ENCODE measurements at places on chromosomes 7 and 10.
A peak's percentile ranks its signal among the peaks of the same experiment; 100 is the strongest.

GRCh38 chr7:35596061-35596460 is 98.9 kb downstream of the HERPUD2 start:
- DNase-seq: no peak

DNA sequence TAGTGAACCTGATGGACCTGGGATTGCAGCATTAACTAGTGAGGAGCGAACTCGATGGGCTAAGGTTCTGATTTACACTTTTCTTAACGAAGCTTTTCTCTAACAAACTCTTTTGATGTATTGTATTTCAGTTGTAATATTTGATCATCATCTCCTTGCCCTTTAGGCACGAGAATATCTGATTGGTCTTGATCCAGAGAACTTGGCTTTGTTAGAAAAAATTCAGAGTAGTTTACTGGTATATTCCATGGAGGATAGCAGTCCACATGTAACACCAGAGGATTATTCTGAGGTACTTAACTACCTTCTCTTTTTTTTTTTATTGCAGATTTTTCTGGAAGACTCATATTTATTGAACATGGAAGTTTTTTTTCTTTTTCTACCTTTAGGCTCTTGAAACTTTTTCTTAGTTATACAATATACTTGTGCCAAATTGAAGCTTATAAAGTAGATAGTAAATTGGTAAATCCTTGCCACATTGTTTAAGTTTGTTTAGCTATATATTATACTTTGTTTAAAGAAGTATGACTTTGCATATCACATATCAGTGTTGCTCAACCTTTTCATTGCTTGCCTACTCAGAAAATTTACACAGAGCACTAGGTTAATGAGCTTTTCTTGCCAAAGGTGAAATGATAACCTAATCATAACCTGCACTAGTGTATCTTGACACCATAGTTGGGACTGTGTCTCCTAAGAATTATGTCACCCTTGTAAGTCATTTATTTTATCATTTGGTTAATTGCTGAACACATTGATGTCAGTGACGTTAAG is 30.4 kb downstream of the CROT start:
- no peak for DNase-seq

DNA sequence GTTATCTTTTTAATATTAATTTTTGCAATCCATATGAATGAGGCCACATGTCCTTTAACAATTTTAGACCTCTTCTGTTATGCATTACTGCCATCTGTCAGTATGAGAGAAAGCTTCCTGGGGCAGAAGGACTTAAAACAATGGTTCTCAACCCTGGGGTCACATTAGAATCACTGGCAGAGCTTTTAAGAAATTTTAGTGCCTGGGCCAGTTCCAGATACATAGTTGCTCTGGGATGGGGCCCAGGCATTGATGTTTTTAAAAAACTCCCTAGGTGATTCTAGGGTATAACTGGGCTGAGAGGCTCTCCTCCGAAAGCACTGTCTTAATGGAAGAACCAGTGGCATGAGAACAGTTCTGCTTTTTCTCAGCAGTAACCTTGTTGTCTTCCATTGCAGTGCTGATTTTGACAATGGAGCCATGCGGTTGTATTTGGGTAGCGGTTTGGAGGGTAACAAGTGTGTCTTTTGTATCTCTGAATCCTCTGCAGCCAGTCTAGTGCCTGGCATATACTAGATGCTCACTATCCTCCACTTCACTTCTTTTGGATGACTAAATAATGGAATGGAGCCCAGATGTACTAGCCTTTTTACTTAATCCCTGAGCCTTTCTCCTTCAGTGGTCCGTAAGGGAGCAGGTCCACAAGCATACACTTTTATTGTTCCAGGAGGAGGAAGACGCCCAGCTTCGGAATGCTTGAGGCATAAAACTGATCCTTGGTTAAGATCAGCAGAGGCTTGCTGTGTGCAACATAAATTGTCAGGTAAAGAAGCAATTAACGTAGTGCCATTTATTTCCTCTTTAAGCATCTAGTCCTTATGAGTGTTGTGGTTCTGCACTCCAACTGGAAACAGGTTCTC is 227.1 kb downstream of the AUTS2 start:
- DNase-seq: no peak

- peak; percentile 4 for DNase-seq
Measured at GRCh38 chr10:67607472-67607871, 88.5 kb downstream of the CTNNA3 start.

DNA sequence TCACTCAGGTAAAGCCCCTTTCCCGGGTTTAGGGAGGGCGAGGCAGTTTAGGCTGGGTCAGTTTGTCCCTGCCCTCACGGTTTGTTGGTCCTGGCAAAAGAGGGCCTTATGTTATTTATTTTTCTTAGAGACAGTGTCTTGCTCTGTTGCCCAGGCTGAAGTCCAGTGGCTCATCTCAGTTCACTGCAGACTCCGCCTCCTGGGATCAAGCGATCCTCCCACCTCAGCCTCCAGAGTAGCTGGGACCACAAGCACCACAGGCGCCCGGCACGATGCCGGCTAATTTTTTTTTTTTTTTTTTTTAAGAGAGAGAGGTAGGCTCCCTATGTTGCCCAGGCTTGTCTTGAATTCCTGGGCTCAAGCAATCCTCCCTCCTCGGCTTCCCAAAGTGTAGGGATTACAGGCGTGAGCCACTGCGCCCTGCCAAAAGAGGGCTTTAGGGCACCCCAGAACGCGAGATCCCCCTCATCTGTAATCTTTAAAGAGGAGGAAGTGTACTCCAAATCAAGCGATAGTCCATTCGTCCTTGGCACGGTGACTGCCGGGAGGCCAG is 626 bp upstream of the BMS1 start:
- no peak for DNase-seq

- no peak for DNase-seq
Measured at GRCh38 chr7:13748998-13749397, 240.5 kb downstream of the ETV1 start.

GRCh38 chr10:7410301-7410861 is 453 bp downstream of the SFMBT2 start:
- DNase-seq: peak; percentile 57

DNA sequence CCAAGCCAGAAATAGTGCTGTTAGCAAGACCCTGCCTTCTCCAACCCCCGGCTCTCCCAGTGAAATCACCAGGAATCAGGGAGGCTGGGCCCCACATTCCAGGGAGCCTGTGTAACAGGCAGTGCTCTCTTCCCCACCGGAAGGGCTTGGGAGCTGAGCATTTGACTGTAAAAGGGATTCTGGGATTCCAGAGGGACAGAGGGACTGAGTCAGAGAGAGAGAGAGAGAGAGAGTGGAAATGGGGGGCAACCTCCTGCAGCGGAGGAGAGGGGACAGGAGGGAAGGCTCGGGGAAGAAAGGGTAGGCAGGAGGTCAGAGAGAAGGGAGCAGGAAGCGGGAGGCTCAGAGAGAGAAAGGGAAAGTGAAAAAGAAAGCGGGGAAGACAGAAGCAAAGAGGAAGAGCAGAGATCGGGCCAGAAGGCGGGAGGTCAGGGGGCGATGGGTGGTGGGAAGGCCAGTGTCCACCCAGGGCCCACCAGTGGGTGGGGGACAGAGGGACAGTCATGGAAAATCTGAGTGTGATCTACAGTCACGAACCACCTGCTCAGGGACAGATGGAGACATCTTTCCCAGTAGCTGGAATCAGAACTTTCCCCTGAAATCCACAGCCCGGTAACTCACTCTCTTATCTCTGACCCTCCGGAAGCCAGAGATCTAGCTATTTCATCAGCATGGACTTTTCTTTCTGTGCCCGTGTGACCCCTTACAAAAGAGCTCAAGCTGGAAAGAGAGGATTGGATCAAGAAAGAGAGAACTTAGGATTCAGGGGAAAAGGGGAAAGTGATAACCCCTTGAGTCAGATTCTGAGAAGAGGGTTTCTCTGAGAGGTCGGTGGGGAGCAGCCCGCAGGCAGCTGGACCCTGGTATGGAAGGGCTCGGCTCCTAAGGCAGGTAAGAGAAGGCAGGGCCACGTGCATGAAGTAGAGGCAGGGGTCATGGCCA is 4.6 kb upstream of the SERPINE1 start:
- no peak for DNase-seq

- no peak for DNase-seq
Measured at GRCh38 chr7:36091874-36092176, 61.2 kb upstream of the EEPD1 start.

GRCh38 chr7:155993420-155994278 is 181.4 kb upstream of the SHH start:
- DNase-seq: no peak

GRCh38 chr10:70943841-70944466 is 55.6 kb upstream of the PCBD1 start:
- no peak for DNase-seq

GRCh38 chr10:6843481-6843881 is 263.4 kb upstream of the PRKCQ start:
- no peak for DNase-seq

- no peak for DNase-seq
Measured at GRCh38 chr7:113268757-113269156, 150.4 kb upstream of the SMIM30 start.

- DNase-seq: peak; percentile 76
Measured at GRCh38 chr10:63520500-63521415, at the start of gene REEP3. TSS of gene REEP3 (plus strand) at chr10:63521401. CDS start at chr10:63521546, 145 bp downstream.

GRCh38 chr10:100997360-100998182 is 2.0 kb upstream of the LZTS2 start:
- DNase-seq: peak; percentile 79

Data from activated T-cell treated with anti-CD3 and anti-CD28 coated beads, Interleukin-2, amount 50 U/mL, for 72 hours (primary cell).